ENCODE measurements at places on chromosomes 7 and 10.

GRCh38 chr10:96118604-96119450 lies 11.3 kb upstream of the ZNF518A start:
- no peak for DNase-seq

- DNase-seq, result no peak
These were observed 475.1 kb downstream of the PARD3 start for GRCh38 chr10:34339816-34340553.

GRCh38 chr10:50982989-50983388 lies 91.3 kb upstream of the PRKG1 start:
- DNase-seq, result no peak

DNA sequence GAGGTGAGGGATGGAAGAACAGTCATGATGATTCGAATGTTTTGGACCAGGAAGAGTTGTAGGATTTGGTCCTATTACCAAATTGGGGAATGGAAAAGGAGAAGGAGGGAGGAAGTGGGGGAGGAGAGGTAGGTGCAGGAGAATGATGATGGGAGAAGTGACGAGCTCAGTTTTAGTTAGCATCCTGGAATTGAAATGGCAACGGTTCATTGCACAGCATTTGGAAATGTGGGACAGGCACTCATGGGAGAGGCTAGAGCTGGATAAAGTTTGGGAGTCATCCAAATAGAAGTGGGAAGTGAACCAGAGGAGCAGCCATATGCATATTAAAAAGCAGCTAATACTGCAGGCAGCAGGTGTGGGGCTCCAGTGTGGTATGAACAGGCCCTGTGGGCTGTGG lies 253.6 kb downstream of the SORCS3 start:
- no peak for DNase-seq

DNA sequence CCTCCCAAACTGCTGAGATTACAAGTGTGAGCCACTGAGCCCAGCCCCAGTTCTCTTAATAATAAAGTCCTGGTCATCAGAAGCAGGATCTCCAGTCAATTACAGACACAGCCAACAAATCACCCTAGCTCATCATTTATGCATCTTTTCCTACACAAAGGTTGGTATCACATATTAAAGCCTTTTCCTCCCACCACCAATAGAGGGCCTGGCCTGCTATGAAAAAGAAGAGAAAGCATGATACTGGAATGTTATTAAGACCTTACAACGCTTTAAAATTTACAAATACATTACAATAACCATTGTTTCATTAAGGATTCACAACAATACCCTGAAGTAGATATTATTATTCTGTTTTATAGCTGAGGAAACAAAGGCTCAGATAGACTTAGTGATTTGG lies 25.9 kb downstream of the VAX1 start:
- no peak for DNase-seq

DNA sequence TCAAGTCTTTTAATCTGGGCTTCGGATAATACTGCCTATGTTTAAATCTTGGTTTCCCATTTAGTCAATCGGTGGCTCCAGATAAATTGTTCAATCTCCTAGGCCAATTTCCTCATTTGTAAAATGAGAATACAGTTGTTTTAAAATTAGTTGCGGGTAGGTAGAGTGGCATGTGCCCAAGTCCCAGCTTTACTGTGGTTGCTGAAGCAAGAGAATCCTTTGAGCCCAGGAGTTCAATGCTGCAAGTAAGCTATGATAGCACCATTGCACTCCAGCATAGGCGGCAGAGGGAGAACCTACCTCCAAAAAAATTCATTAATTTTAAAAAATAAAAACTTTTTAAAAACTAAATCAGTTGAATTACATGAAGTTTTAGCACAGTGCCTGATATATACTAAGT lies 7.3 kb downstream of the RNF216 start:
- DNase-seq, result no peak

DNA sequence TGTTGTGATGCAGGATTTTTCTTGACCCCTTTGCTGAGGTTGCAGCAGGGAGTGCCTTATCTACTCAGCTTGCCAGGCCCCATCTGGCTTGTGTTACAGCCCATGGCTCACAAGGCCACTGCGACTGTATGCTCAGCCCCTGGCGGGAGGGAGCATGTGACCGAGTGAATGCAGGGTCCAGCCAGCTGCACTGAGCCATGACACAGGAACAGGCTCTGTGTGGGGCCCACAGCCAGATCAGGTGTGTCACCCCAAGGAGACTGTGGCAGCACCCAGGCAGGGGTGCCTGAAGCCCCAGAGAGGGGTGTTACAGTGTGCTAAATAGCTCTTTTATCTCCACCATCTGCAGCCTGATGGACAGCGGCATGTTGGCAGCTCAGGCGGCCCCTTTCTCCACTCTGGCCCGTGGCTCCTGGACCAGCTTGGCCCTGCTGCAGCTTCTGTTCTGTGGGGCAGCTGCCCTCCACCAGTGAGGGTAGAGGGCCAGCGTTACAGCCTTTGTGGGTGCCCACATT lies 2.6 kb upstream of the PCBD1 start:
- no peak for DNase-seq

DNA sequence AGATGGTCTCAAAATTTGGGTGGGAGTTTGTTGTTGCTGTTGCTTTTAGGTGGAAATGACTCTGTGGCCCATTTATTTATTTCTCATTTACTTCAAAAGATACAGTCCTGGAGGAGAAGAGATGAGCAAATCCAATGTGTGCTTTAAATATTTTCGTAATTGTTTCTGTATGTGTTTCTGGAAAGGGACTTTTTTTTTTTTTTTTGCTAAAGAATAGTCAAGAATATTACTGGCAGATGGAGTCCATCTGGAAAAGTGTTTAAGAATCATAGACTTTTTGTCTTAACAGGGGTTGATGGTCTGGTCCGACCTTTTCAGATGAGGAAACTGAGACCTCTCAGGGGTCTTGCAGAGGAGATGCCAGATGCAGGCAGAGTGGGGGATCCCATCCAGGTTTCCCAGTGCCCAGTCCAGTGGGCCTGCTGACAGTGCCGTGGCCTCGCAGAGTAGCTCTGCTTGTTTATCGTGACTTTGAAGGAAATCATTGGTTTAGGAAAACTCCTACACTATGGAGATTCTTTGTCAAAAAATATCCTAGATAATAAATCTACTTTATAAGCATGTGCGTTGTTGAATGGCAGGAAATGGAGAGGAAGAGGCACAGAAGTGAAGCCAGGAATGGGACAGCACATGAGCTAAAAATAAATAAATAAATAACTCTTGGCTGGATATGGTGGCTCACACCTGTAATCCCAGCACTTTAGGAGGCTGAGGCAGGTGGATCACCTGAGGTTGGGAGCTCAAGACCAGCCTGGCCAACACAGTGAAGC lies 164.3 kb upstream of the SVIL start:
- no peak for DNase-seq

- DNase-seq, result no peak
These were observed 46.1 kb downstream of the OGDH start for GRCh38 chr7:44652535-44652934.

GRCh38 chr7:83148776-83149175 lies 13.9 kb downstream of the PCLO start:
- no peak for DNase-seq

DNA sequence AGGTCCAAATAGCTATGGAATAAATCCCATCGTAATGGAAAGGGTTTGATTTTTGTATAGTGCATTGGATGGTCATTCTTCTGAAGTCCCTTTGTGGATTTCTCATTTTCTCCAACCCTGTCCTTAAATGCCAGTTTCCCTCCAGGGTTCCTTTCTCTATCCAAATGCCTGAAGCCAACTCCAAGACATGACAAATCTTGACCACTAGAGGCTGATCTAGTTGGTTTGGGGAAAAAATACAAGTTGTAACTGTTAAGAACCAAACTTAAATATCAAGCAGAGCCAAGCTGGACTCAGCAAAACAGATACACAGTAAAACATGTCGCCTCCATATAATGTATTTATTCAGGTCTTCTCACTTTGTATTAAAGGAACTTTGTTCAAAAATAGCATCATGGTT lies 28.7 kb downstream of the FRMD4A start:
- DNase-seq, result no peak

GRCh38 chr7:154178895-154179294 lies 126.7 kb downstream of the DPP6 start:
- no peak for DNase-seq

DNA sequence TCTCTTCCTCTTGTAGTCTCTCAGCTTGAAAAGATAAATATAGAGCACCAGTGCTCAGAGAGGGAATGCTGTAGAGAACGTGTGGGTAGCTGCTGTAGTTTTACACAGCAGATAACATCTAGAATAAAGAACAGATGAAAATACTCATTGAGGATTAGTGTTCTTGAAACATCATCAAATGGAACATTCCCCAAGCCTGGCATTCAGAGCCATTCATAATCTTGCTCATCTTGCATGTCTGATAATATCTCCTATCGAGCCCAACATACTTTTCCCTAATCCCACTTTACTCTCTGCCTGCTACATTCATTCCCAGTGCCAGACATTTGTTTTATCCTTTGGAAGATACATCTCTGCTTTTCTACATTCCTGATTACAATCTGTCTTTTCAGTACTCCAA lies 35.2 kb downstream of the MCU start:
- DNase-seq, result no peak

- DNase-seq, result no peak
These were observed 1.1 kb upstream of the DPY19L1 start for GRCh38 chr7:35038354-35038753.

DNA sequence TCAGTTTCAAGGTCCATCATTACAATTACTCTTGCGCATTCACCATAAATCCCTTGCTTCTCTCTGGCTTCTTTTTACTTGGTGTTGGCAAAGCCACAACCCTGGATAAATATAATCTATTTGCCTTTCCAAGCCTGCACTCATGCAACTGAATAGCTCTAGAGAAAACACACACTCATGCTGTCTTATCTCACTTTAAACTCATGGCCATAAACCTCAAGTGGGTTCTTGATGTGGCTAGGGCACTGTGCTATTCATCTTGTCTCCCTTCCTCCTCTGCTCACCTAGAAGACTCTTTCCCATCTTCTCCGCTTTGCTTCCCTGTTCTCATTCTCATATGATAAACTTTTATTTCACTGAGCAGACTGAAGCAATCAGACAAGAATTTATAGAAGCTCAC lies 165.4 kb upstream of the MTPN start:
- no peak for DNase-seq

GRCh38 chr7:134602881-134603451 lies 43.7 kb upstream of the BPGM start:
- no peak for DNase-seq

GRCh38 chr7:135965602-135966001 lies 11.6 kb downstream of the MTPN start:
- no peak for DNase-seq

DNA sequence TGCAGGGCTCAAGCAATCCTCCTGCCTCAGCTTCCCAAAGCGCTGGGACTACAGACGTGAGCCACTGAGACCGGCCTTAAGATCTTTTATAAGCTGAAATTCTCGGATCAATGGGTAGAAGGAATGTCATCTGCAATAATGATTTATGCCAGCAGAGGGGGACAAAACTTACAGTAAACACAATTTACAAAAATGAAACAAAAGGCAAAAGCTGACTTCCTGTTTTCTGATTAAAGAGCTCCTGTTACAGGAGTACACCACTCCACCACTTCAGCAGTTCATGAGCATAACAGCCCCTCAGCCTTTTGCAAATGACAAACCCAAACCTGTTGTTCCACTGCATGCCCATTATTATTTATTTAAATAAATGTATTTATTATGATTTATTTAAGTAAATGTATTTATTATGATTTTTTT lies 88.5 kb upstream of the ATP6V0A4 start:
- peak; percentile 73 for DNase-seq

- no peak for DNase-seq
These were observed 10.9 kb downstream of the STK32C start for GRCh38 chr10:132296666-132297443.

DNA sequence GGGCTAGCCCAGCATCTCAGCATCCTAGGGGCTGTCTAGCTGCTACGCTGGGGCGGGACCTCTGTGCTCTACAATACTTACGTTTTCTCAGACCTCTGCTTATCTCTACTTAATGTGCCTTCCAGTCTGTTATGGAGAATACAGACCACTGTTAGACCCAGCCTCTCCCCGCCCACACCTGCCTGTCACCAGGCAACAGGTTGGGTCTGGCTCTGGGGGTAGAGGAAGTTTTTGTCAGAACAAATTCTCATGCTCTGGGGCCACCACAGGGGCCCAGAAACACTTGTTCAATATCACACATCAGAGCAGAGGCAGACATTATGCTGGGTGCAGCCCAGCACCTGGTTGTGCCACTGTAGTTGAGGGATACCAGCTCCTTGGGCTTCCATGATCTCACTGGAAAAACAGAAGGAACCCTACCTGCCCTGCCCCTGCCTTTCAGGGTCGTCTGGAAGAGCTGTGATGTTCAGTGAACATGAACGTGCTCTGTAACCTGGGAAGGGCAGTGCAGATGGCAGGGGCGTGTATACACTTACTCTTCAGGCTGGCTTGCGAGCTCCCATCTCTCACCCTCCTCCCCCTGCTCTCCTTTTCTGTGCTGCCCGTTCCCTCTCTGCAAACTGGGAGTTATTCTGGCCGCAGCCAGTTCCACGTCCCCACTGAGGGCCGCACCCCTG lies 135.2 kb upstream of the PODXL start:
- DNase-seq, result no peak

GRCh38 chr10:131732631-131733127 lies 168.1 kb upstream of the PPP2R2D start:
- no peak for DNase-seq

DNA sequence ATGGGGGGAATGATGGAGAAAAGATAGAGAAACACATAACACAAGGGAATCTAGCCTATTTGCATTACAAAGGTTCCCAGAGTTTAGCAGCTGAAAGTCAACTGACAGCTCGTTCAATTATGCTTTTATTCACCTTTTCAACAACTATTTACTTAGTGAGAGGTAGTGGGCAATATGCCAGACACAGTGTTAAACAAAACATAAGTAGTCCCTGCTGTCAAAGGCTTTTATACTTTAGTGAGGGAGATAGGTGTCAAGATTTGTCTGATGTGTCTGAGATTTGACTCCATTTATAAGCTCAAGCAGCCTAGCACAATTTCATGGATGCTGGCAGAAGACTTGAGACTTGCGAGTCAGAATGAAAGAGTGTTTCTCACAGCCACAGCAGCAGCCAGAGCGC lies 549.0 kb upstream of the VSTM2A start:
- DNase-seq, result no peak

Data from central memory CD4-positive, alpha-beta T cell (primary cell).